ENCODE measurements at places on chromosomes 13 and 19. TPM values are rescaled to one million over a fixed set of nuclear protein-coding genes. Genes with fewer than 3 reads are reported as not detected.

The ZNF555 gene
- total RNA-seq = 3.8 TPM

The CDKN2D gene
- total RNA-seq = 68.6 TPM

The GPR183 gene
- 47.1 TPM for total RNA-seq

The NLRP9 gene
- total RNA-seq = not detected

The ZNF345 gene
- total RNA-seq = 3.8 TPM

The KLK12 gene
- total RNA-seq = not detected

The GFY gene
- not detected for total RNA-seq

The SIGLEC6 gene
- not detected for total RNA-seq

The ARL11 gene
- 0.34 TPM for total RNA-seq

The PEAK3 gene
- total RNA-seq = not detected

The TTC9B gene
- total RNA-seq = not detected

The EDNRB gene
- total RNA-seq = not detected

The ZNF302 gene
- 16.5 TPM for total RNA-seq

The CD22 gene
- 0.75 TPM for total RNA-seq

The AMER2 gene
- not detected for total RNA-seq

The PCSK4 gene
- 1.5 TPM for total RNA-seq

The FXYD1 gene
- 2.8 TPM for total RNA-seq

Measured in activated CD4-positive, alpha-beta memory T cell treated with anti-CD3 and anti-CD28 coated beads for 36 hours (primary cell).